Breast epithelium (tissue), 4 donors: ENCODE measurements at places on chromosomes 4 and X. TPM values are rescaled to one million over a fixed set of nuclear protein-coding genes. Genes with fewer than 3 reads are reported as not detected.

The IL3RA gene
- total RNA-seq, result 7.5 TPM

The RPL39 gene
- 7,705 TPM for total RNA-seq

The MTTP gene
- not detected for total RNA-seq

The FGFBP1 gene
- not detected for total RNA-seq

The KLB gene
- total RNA-seq, result 2.0 TPM

The SLC49A3 gene
- total RNA-seq, result 22.3 TPM

The CTAG2 gene
- not detected for total RNA-seq
